Panc1 (cell line): ENCODE measurements at places on chromosomes 1 and 21. TPM values are rescaled to one million over a fixed set of nuclear protein-coding genes. Genes with fewer than 3 reads are reported as not detected.

DNA sequence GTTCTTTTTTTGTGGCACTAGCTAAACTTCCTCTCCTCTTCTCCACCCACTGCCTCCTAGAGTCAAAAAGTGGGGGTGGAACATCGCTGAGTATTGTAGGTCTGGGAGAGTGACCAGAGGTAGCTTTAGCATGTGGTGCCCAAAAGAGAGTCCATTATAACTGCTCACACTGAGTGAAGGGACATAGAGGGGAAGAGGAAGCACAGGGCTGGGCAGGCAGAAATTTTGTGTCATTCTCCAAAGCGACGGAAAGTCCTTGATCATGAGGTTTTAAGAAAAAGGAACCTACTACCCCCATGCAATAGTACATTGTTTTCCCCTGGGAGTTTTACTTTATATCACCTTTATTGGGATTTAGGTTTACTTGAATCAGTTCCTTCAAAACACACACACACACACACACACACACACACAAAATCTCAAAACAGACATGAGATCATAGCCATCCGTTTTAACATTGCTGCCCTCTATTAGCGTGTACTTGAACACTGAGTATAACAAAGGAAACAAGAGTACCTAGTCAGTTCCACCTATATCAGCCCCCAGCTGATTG lies 4.1 kb downstream of the CD84 start:
- H3K27me3 ChIP-seq = peaks cover 2% of the 10 kb centered on the region; the same call in 1 of the 2 replicates
- DNase-seq = no peak
- H3K36me3 ChIP-seq = no peaks in the 10 kb centered on the region
- no peak overlapping the region for H3K4me3 ChIP-seq
- no peaks in the 10 kb centered on the region for H3K4me1 ChIP-seq

DNA sequence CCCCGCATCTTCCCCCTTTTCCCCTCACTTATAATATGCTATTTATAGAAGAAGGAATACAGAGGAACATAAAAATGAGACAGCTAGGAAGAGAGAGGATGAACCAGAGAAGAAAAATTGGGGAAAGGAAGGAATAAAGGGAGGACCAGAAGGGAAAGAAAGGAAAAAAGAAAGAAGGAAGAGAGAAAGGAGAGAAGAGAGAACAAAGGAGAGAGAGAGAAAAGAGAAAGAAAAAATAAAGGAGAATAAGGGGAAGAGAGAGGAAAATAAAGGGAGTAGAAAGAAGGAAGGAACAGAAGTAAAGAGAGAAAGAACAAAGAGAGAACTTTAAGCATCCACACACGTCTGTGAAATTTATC lies 11.2 kb upstream of the IGSF3 start:
- no peaks in the 10 kb centered on the region for H3K4me1 ChIP-seq
- H3K36me3 ChIP-seq = no peaks in the 10 kb centered on the region
- H3K27me3 ChIP-seq = no peaks in the 10 kb centered on the region
- DNase-seq = no peak
- H3K4me3 ChIP-seq = no peak overlapping the region
- no peak overlapping the region for H3K27ac ChIP-seq

- no peak for DNase-seq
- no peaks in the 10 kb centered on the region for H3K36me3 ChIP-seq
- H3K4me3 ChIP-seq = no peak overlapping the region
These were observed 4.5 kb downstream of the KANK4 start for GRCh38 chr1:62314454-62315350.

DNA sequence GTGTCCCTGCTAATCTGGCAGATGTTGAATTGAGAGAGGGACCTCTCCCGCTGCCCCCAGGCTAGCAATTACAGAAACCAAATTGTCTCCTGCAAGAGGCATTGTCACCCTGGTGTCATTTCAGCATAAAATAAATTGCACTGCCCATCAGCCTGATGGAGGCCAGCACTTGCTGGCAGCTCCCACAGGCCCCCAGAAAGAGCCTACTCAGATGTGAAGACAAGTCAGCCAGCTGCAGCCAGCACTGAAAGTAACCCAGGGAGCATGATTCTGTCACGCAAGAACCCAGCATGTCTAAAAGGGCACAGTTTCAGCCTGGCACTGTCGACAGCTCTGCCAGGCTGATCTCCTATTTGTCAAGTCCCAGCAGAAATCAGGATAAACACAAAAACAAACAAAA lies 110.3 kb upstream of the CTTNBP2NL start:
- DNase-seq = no peak
- H3K27ac ChIP-seq = no peak overlapping the region
- H3K36me3 ChIP-seq = no peaks in the 10 kb centered on the region
- no peaks in the 10 kb centered on the region for H3K4me1 ChIP-seq

DNA sequence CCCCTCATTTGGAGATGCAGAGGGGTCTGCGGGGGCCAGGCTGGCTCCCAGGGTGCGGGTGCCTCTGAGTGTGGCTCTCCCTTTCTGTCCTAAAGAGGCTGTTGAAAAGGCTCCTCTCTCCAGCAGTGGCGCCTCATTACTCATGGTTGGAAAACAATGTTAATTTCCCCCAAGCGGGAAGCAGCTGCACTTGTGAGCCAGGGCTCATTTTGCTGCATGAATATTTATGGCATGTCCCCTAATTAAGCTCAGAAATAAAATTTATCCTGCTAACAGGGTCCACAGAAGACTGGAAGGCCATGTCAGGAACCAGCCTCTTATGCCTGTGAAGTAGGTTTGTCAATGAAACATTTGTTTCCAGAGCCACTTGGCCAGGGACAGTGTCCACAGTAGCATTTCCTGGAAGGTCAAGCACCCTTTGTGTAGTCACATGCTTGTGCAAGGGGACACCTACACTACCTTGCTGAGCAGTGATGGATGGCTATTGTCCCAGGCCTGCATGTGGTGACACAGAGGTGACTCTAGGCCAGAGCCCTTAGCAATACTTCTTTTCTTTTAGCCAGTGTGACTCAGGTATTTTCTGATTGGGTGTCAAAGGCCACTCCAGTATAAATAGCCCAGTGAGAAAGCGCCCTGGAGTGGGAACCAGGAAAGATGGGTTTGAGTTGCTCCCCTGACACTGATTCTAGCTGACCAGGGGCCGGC lies 259.0 kb downstream of the FOXD2 start:
- no peaks in the 10 kb centered on the region for H3K36me3 ChIP-seq
- H3K27ac ChIP-seq = no peak overlapping the region
- H3K27me3 ChIP-seq = no peaks in the 10 kb centered on the region
- no peak for DNase-seq
- no peak overlapping the region for H3K4me3 ChIP-seq
- no peaks in the 10 kb centered on the region for H3K4me1 ChIP-seq

GRCh38 chr1:3552751-3553150 lies 58.6 kb downstream of the MEGF6 start:
- H3K27ac ChIP-seq = no peak overlapping the region
- no peak overlapping the region for H3K4me3 ChIP-seq
- no peaks in the 10 kb centered on the region for H3K27me3 ChIP-seq
- H3K4me1 ChIP-seq = peaks cover 16% of the 10 kb centered on the region
- H3K36me3 ChIP-seq = no peaks in the 10 kb centered on the region

DNA sequence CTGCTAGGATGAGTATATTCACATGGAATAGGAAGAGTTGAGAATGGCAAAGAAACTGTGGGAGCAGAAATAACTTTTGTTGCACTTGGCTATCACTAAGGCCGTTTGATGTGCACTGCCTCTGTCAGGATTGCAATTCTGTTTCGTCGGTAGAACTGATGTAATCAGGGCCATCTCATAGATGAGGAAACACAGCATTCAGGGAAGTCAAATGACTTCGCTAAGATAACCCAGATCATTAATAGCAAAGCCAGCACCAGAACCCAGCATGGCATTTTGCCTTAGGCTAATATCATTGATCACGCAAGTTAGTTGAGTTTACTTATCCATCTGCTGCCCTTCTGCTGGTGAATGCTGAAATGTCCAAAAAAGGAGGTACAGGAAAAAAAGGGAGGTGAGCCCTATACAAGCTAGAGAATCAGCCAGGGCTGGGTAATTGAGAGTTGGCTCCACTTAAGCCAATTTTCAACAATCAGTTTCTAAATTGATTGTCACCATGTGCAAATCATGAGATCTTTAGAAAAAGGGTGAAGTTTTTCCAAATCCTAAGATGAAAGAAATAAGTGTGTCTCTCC lies 7.6 kb downstream of the RASSF5 start:
- H3K27ac ChIP-seq = no peak overlapping the region
- no peaks in the 10 kb centered on the region for H3K36me3 ChIP-seq
- no peak overlapping the region for H3K4me3 ChIP-seq

GRCh38 chr1:82503822-82504221 lies 703.1 kb downstream of the ADGRL2 start:
- no peak overlapping the region for H3K27ac ChIP-seq
- no peaks in the 10 kb centered on the region for H3K36me3 ChIP-seq
- H3K27me3 ChIP-seq = no peaks in the 10 kb centered on the region
- H3K4me3 ChIP-seq = no peak overlapping the region
- no peaks in the 10 kb centered on the region for H3K4me1 ChIP-seq

DNA sequence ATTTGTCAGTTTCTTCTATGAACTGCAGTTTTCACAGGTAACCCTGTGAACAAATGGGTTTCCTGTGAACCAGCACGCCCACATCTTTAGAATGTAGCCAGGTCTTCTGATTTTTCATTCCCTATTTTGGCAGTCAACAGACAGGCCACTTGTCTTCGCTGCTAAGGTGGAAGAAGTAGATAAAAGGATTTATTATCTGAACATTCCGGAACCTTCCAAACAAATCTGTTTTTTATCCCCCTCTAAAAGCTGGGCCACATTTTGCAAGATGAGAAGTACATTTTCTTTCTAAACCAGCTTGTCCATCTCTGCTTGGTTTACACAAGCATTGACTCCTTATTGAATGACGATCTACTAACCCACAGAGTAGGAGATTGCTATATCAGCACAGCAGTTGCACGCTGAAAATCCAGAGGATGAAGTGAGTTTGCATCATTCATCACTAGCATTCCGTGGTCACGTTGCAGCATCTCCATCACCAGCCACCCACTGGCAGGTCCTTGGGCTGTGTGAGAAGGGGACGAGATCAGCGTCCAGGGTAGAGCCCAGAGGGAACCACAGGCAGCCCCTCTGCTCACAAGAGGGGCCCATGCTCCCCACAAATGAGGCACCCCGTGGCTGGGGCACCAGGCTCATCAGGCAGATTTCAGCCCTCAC lies 83.5 kb downstream of the TOMM20 start:
- peak overlapping the region; percentile 67 for H3K27ac ChIP-seq
- no peaks in the 10 kb centered on the region for H3K36me3 ChIP-seq

DNA sequence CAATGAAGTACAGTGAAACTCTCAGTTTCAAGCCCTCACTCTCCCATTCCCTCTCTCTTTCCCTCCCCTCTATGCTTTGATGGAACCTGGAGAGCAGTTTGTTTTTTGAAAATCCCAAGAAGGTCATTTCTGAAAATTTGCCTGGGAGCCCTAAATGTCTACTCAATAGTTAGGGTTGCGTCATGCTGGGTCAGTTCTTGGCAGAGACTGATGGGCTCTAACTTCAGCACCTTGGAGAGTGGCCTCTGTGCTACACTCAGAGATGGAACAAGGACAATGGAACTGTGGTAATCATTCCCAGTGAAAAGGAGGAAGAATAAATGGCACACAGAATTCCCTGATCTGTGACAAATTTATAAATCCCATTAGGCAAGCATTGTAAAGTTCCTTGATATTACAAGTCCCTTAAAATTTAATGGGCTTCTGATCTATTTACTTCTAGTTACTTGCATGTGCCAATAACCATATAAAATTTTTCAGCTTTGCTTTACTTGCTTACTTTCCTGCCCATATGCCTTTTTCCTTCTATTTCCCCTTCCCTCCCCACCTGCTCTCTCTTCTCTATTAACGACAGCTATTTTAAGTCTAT lies 182.9 kb upstream of the KCND3 start:
- H3K36me3 ChIP-seq = no peaks in the 10 kb centered on the region
- no peaks in the 10 kb centered on the region for H3K4me1 ChIP-seq
- DNase-seq = no peak
- H3K27me3 ChIP-seq = no peaks in the 10 kb centered on the region; the same call in 1 of the 2 replicates
- no peak overlapping the region for H3K4me3 ChIP-seq
- no peak overlapping the region for H3K27ac ChIP-seq

DNA sequence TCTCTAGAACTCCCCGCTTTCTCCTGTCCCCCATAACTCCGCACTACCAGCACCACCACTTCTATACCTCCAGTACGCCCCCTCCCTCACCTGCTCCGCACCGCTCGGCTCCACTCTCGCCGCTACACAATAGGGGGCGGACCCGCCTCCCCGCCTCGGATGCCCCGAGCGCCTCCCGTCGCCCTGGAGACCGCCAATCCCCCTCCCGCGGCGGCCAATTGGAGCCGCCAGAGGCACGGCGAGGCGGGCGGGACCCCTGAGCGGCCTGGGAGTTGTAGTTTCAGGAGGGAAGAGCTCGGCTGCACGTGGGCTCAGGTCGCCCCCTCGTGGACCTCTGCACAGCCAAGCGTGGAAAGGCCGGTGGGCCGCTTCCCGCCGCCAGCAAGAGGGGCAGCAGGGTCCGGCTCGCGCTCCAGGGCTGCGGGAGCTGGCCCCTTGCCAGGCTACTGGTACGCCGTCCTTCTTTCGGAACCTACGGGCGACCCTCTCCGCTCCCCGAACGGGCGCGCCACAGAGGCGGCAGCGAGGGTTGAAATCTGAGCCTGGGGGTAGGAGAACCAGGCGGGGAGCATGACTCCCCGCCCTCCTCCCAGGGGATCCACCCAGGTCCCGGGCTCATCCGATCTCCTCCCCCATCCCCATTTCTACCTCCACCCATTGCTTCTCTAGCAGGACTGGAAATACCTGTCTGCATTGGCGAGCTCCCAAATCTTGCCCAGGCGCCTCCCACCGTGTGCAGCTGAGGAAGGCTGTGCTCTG lies at the start of gene IGSF9:
Gene IGSF9 (minus strand): TSS at position 131 of the 759 bp plus-strand sequence. CDS start 2,159 bp downstream, outside the sequence.
- no peak within 1 kb of the TSS for H3K27ac ChIP-seq
- DNase-seq = no peak
- H3K4me1 ChIP-seq = peaks cover 3% of the 10 kb centered on the region
- peaks cover 16% of the 10 kb centered on the region for H3K27me3 ChIP-seq
- peak within 1 kb of the TSS; percentile 36 for H3K4me3 ChIP-seq
- peaks cover 2% of the 10 kb centered on the region; the same call in 1 of the 2 replicates for H3K36me3 ChIP-seq

GRCh38 chr1:238916828-238917227 lies 469.5 kb upstream of the CHRM3 start:
- H3K4me1 ChIP-seq = no peaks in the 10 kb centered on the region
- no peak overlapping the region for H3K27ac ChIP-seq
- no peak overlapping the region for H3K4me3 ChIP-seq
- H3K36me3 ChIP-seq = no peaks in the 10 kb centered on the region

DNA sequence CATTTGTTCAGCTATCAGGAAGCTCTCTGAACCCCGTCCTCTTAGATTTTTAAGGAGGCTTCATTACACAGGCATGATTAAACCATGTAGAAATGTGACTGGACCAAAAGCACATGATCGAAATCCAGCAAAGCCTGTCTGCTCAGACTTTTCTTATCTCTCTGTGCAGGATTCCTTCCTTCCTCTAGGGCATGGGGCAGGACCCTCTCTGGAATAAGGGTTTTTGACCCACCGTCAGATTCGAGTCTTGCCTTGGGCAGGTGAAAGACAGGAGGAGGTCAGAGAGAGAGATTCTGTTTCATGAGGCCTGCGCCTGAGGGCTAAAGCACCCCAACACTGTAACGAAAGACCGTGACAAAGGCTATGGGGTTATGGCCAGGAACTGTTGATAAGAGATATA lies 136.8 kb downstream of the RHOU start:
- H3K27ac ChIP-seq = 0 out of 2 replicates have a peak overlapping the region, but pooled peaks have one; percentile 23
- H3K27me3 ChIP-seq = no peaks in the 10 kb centered on the region
- H3K36me3 ChIP-seq = no peaks in the 10 kb centered on the region
- H3K4me1 ChIP-seq = peaks cover 20% of the 10 kb centered on the region
- DNase-seq = no peak

VSIG8 gene
- total RNA-seq = not detected

SPATA45 gene
- total RNA-seq = not detected

KDF1 gene
- 3.2 TPM for total RNA-seq

H6PD gene
- 23.5 TPM for total RNA-seq

IL12RB2 gene
- total RNA-seq = 0.26 TPM
